PC-3 (cell line): ENCODE measurements at places on chromosomes 7 and 10. TPM values are rescaled to one million over a fixed set of nuclear protein-coding genes. Genes with fewer than 3 reads are reported as not detected.

The XPNPEP1 gene
- total RNA-seq = 77.3 TPM in 2 replicates

- no peak overlapping the region for H3K27ac ChIP-seq
- H3K27me3 ChIP-seq = no peaks in the 10 kb centered on the region
- H3K36me3 ChIP-seq = no peaks in the 10 kb centered on the region
Measured at GRCh38 chr10:114963908-114964307, 25.9 kb downstream of the TRUB1 start.

The TCAF1 gene
- total RNA-seq = 12.4 and 16.9 TPM in 2 replicates

DNA sequence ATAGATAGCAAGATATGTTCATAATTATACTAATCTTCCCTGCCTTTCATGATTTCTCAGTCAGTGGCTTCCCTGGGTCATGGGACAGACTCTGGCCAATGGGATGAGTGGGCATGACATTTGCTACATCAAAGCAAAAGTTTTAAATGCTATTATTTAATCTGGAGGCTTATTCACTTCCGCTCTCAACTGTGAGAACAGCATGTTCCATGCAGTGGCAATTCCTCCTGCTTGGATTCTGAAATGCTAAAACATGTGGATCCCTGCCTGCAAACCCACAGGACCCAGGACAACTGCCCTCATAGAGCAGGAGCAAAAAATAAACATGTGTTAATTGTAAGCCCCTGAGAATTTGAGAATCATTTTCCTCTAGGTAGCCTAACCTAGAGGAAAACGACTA is 1412.4 kb upstream of the CELF2 start:
- no peaks in the 10 kb centered on the region for H3K4me1 ChIP-seq
- no peak overlapping the region for H3K4me3 ChIP-seq
- H3K27me3 ChIP-seq = no peaks in the 10 kb centered on the region
- no peak for DNase-seq
- H3K36me3 ChIP-seq = no peaks in the 10 kb centered on the region
- H3K27ac ChIP-seq = no peak overlapping the region

DNA sequence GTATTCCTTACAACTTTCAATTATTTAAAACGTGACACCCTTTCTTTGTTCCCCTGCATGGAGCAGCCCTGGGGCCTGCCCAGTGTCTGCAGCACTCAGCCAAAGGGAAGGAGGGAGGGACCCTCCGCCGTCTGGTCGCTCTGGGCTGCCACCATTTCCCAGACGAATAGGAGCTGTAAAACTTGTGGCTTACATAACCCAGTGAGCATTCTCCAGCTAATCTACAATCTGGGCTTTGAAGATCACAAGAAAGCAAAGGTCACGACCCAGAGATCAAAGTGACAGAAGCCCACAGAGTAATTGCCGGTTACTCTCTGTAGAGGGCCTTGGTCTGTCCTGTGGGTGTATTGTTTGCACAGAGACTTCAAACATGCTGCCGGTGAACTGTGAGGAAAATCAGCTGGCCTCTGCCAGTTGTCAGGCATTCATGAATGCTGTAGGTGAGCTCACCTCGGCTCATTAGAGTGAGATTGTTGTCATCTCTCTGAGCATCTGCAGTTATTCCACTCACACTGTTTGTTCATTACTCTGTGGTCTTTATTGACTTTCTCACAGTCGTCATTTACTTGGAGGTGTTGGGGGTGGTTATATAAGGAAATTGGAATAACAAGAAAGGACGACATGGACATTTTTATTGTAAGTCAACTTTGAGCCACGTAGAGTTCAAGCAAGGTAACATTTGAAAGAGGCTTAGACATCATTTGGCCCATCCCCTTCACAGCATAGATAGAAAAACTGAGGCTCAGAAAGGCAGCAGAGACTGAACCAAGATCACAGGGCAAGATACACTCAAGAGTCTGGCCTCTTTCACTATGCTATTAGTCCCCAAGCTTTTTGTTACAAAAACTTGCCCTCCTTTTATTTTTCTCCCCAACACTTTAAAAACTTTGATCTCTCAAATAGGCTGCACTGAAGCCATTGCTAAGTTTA is 619.8 kb downstream of the LRMDA start:
- no peak overlapping the region for H3K4me3 ChIP-seq
- H3K27me3 ChIP-seq = peaks cover 67% of the 10 kb centered on the region
- no peaks in the 10 kb centered on the region for H3K36me3 ChIP-seq
- no peak for DNase-seq
- H3K27ac ChIP-seq = no peak overlapping the region

DNA sequence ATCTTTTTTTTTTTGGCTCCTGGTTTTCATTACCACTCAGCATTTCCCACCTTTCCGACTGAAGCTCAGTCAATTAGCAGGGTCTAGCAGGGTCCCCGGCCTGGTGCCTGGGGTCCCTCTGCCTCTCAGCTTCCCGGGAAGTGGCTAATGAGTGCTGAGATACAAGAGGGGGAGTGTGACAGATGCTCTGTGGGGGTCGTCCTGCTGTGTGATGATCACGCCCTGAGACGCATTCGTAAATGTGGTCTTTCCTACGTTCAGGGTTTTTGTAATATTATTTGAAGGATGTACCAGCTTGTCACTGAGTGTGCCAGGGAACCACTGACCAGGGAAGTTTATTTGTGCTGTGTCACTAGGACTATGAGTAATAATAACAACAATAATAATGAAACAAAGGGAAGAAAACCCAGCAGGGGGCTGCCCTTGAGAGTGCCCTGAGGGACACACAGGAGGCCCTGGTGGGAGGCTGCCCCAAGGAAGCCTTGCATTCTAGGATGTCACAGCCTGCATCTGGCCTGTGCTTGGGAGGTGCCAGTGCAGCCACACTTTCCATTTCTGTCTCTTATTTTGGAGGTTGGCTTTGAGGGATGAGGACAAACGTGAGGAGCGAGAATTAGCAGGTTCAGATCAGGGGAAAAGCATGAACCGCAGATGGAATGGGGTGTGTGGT is 337.8 kb downstream of the ADARB2 start:
- no peak overlapping the region for H3K4me3 ChIP-seq
- DNase-seq = no peak
- no peaks in the 10 kb centered on the region for H3K4me1 ChIP-seq
- H3K27ac ChIP-seq = no peak overlapping the region

- H3K27ac ChIP-seq = no peak overlapping the region
- no peaks in the 10 kb centered on the region for H3K36me3 ChIP-seq
- H3K27me3 ChIP-seq = no peaks in the 10 kb centered on the region
- DNase-seq = no peak
- H3K4me1 ChIP-seq = peaks cover 28% of the 10 kb centered on the region
Measured at GRCh38 chr7:26556061-26556881, 264.6 kb downstream of the SNX10 start.

GRCh38 chr7:113636727-113637421 is 281.9 kb downstream of the PPP1R3A start:
- no peaks in the 10 kb centered on the region for H3K4me1 ChIP-seq
- H3K27ac ChIP-seq = no peak overlapping the region
- DNase-seq = peak; percentile 41
- H3K36me3 ChIP-seq = no peaks in the 10 kb centered on the region

GRCh38 chr10:46550795-46551700 is 5.4 kb downstream of the GPRIN2 start:
- no peak for DNase-seq
- no peaks in the 10 kb centered on the region for H3K27me3 ChIP-seq
- peaks cover 8% of the 10 kb centered on the region; the same call in 1 of the 2 replicates for H3K4me1 ChIP-seq

DNA sequence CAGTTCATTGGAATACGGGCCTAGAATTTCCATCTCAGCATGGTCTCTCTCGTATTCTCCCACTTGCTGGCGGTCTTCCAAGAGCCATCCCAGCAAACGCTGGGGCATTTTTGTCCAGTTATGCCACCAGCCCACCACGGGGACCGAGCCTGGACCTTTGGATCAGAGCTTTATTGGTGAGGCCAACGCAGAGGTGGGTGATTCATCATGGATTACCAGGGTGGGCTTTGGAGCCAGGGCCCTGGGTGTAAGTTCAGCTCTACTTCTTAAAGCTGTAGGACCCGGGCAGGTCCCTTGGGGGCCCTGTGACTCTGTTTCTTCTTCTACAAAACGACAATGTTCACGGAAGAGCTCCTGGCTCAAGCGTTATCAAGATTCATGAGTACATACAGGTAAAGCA is 22.7 kb upstream of the PITRM1 start:
- no peaks in the 10 kb centered on the region for H3K36me3 ChIP-seq
- no peaks in the 10 kb centered on the region for H3K27me3 ChIP-seq
- H3K27ac ChIP-seq = no peak overlapping the region
- H3K4me3 ChIP-seq = no peak overlapping the region

DNA sequence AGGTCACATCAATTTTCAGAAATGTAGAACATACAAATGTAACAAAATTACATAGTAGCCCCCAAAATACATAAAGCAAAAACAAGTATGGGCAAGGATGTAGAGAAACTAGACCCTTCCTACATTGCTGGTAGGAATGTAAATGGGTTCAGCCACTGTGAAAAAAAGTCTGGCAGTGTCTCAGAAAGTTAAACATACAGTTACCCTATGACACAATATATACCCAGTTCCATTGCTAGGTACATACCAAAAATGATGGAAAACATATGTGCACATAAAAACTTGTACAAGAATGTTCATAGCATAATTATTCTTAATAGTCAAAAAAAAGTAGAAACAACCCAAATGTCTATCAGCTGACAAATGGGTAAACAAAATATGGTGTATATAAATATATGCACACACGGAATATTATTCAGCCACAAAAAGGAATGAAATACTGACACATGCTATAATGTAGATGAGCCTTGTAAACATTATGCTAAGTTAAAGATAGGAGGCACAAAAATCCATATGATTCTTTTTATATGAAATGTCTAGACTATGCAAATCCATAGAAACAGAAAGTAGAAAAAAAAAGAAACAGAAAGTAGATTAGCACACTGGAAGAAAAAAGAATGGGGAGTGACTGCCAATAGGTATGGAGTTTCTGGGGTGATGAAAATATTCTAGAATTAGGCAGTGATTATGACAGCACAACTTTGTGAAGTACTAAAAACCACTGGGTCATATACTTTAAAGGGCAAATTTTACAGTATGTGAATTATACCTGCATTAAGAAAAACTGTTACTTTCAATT is 13.5 kb downstream of the HERPUD2 start:
- no peak overlapping the region for H3K27ac ChIP-seq
- H3K4me3 ChIP-seq = no peak overlapping the region
- no peak for DNase-seq
- H3K4me1 ChIP-seq = no peaks in the 10 kb centered on the region
- H3K27me3 ChIP-seq = no peaks in the 10 kb centered on the region
- H3K36me3 ChIP-seq = no peaks in the 10 kb centered on the region

GRCh38 chr10:17548770-17549169 is 68.4 kb downstream of the HACD1 start:
- H3K4me1 ChIP-seq = no peaks in the 10 kb centered on the region
- H3K36me3 ChIP-seq = no peaks in the 10 kb centered on the region
- no peak overlapping the region for H3K4me3 ChIP-seq

DNA sequence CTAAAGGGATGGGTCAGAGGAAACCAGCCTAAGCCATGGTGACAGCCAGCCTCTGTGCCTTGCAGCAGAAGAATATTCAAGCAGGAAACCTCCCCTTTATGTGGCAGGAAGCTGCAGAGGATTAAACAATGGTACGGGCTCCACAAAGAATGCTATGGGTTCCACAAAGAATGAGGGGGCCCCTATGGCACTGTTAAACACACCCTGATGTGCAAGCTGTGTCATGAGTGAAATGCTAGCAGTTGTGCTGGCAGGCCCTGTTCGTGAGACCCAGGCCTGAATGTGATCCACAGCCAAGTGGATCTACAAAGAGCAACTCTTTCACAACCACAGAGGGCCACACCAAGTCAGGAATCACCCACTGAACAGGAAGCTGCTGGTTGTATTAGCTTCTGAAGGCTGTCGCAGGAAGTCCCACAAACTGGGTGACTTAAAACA is 68.9 kb downstream of the MYOF start:
- H3K4me1 ChIP-seq = no peaks in the 10 kb centered on the region
- DNase-seq = no peak
- H3K4me3 ChIP-seq = no peak overlapping the region

DNA sequence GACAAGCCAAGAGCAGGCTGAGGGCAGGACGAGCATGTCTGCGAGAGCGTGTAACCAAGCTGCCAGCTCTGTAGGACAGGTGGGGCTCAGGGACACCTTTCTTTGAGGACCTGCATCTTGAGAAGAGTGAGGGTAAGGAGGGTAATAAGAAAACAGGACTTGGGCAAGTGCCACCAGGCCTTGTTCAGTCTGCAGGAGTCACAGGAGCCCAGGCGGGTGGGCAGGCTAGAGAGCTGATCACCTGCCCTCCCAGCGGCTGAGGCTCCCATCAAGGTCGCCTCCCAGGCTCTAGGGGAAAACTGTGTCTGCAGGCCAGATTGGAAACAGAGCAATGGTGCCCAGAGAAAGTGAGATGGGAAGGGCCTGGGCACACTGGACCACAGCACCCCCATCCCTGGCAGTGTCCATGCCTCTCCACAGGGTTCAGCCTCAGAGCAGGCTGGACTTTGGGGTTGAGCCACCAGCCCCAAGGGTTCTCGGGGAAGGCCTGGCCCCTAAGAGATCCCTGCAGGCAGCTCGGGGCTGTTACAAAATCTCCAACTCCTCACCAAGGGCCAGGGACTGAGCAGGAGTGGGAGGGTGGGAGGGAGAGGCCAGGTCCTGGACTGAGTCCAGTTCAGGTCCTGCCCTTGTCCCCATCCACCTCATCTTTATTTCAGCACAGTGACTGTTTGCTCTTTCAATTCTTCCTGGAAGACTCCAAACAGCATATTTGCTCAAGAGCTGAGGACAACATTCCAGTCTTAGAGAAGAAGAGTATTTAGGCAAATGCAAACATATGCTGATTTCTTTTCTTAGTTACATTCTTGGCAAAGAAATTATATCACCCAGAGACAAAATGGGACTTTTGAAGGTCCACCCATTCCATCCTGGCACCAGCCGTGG is 161.9 kb downstream of the GRID1 start:
- no peak overlapping the region for H3K4me3 ChIP-seq
- no peaks in the 10 kb centered on the region for H3K27me3 ChIP-seq
- no peak overlapping the region for H3K27ac ChIP-seq
- H3K4me1 ChIP-seq = no peaks in the 10 kb centered on the region

DNA sequence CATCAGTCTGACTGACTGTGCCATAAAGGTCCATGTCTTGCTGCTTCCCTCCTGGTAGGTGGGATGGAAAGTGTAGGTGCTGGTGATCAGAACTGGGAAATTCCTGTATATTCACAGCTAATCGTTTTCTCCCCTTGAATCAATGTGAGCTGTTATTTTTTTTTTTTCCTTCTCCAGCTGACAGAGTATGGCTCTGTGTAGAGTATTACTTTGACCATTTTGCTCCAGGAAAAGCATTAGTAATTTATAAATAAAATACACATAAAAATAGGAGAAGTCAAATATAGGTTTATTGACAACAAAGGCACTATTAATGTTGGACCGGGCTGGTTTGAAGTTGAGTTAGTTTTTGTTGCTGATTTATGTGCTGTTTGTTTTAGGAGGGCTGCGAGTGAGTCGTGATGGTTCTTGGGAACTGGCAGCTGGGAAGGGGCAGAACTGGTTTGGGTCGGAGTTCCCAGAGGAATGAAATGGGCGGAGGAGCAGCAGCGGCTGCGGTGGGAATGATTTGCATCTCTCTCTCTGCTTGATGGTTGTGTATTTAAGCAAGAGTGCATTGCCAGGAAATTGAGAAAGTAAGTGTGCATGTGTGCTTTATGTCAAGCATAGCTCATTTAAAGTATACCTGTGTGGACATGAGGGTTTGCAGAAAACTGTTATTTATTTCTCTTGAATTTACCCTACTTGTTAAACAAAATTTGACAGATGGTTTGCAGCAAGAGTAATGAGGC is 80.9 kb downstream of the LRMDA start:
- H3K27me3 ChIP-seq = peaks cover 19% of the 10 kb centered on the region; the same call in 1 of the 2 replicates
- no peak overlapping the region for H3K27ac ChIP-seq
- no peaks in the 10 kb centered on the region for H3K36me3 ChIP-seq
- H3K4me1 ChIP-seq = peaks cover 30% of the 10 kb centered on the region
- DNase-seq = peak; percentile 70
